ENCODE measurements at places on chromosomes 4 and X. TPM values are rescaled to one million over a fixed set of nuclear protein-coding genes. Genes with fewer than 3 reads are reported as not detected.

DNA sequence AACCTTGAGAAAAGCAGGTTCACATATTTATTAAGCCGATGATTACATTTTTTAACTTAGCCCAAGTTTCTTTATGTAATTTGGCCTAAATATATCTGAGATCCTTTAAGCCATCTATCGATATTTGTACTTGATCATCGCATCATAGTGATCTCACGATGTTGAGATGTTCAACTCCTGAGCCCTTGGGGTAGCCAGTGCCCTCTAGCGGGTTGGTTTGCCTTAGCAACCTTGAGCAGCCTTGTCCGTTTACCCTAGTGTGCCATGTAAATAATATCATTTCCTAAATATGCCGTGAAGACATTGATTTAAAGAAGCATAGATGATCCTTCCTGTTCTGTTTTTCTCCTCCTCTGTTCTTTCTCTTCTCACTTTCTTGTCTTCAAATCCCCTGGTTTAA, 432.2 kb downstream of the RPA4 start:
- no peak for DNase-seq

- no peak for DNase-seq
These were observed 31.3 kb downstream of the IL13RA2 start for GRCh38 chrX:114985967-114986592.

DNA sequence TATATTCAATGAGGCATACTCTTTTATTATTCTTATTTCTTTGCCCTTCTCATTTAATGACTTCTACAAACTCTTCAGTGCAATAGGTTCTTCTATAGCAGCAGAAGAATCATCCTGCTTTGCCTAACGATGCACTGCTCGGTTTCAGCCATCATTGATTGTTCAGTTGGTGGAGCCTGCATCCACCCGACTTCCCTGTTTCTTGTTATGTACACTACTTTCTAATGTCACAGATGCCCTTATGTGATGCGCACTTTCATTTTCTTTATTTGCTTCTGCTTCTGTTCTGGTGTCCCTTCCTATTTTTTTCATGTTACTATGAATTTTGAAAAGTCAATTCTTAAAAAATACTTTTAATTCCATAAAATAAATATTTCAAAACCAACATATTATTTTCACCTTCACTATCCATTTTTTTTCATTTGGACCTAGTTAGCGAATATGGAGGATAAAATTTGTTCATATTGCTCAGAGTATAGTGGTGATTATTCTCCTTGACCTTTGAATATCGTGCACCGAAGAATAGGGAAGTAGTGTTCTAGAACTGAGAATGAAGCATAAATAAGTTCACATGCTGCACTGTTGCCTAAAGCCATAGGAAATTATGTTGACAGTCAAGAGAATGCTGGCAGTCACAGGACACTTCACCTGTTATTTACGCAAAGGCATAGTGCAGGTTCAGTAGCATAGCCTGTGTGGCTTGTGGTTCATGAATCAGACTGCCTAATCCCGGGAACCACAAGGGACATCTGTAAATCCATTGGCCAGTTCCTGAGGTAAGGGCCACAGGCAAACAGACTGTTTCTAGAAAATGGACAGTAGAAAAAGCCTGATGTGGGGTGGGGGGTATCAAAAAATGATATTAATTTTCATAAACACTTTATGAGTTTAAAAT, 21.3 kb upstream of the SFRP2 start:
- DNase-seq: no peak

DNA sequence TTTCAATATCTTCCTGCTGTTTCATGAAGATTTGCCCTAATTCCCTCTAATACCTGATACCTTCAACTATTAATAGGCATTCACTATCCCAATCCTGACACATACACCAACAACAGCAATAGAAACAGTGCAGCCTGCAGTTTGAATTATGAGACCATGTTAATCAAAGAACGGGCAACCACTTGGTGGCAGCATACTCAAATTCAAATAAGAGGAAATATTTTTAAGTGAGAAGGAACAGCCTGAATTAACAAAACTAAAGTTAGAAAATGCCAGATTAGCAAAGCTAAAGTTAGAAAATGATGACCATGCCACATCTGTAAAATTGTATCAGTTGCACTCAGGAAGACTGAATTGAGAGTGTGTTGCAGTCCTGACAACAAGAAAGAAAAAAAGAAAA, 204.9 kb downstream of the SMARCA1 start:
- DNase-seq: peak; percentile 6

DNA sequence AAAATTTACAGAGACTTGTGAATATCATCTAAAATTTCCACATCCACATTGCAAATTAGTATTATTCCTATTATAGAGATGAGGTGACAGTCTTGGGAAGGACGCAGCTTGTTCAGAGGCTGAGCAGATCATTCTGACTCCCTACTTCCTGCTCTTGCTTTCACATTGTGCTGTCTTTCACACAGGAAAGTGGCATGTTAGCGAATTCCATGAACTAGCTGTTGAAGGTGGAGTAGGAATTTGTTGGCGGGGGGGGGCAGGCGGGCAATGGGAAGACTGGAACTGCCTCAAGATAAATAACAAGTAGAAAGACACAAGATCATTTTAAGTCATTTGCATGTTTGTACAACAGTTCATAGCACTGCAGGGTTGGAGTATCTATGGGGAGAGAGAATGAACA, 2.3 kb downstream of the PF4V1 start:
- DNase-seq: peak; percentile 43

DNA sequence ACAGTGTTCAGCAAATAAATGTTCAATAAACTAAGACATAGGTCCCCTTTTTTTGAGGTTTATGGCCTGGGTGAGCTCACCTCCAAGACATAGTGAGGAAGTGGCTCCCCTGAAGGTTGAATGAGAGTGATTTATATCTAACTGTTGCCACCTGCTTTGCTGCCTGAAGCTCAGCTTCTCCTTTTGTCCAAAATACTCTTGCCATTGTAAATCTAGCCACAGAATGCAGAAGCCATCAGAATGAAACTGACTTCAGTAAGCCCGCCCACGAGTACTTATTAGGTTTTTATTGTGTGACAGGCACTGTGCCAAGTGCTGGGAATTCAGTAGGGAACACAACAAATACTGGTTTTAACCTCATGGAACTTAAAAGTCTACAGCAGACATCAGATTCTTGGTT, 18.0 kb downstream of the SPINK2 start:
- DNase-seq: no peak

- DNase-seq: no peak
These were observed 90.7 kb upstream of the BRS3 start for GRCh38 chrX:136397001-136397400.

DNA sequence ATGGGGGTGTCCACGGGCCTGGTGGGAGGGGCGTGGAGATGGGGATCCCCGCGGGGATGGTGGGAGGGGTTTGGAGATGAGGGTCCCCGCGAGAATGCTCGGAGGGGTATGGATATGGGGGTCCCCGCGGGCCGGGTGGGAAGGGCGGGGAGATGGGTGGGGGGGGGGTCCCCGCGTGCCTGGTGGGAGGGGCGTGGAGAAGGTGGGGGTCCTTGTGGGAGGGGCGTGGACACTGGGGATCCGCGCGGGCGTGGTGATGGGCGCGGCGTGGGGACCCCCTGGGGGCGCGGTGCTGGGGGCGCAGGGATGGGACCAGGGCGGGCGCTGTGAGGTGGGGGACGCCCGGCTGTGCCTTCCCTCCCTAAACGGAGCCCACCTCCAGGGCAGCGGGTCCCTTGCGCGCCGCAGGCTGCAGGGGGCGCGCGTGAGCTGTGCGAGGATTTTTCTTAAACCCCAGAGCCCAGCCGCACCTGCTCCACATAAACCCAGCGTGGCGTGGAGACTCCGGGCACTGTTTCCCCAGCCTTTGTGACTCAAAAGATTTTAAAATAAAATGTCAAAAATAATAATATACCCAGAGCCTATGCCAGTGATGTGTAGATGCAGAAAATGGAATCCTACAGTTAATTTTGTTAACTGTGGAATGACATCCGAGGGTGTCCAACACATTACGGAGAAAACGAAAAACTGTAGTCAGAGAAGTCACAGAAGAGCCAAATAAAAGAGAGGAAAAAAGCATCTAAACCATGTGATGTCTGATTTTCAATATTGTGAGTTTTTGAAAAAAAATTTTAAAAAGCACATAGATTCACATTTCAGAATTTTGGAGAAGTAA, 1.5 kb upstream of the ASMTL start:
- peak; percentile 88 for DNase-seq

The HPGD gene
- not detected for polyA plus RNA-seq

The MGAT4D gene
- polyA plus RNA-seq: not detected

The TMPRSS11D gene
- not detected for polyA plus RNA-seq

The TCEAL5 gene
- not detected for polyA plus RNA-seq

The PF4V1 gene
- not detected for polyA plus RNA-seq

The PAGE2 gene
- not detected for polyA plus RNA-seq

The SH3RF1 gene
- polyA plus RNA-seq: 16.7 TPM

Measured in endothelial cell of umbilical vein (primary cell).